Fibroblast of skin of left quadriceps (primary cell): ENCODE measurements at places on chromosomes 13 and 19.

DNA sequence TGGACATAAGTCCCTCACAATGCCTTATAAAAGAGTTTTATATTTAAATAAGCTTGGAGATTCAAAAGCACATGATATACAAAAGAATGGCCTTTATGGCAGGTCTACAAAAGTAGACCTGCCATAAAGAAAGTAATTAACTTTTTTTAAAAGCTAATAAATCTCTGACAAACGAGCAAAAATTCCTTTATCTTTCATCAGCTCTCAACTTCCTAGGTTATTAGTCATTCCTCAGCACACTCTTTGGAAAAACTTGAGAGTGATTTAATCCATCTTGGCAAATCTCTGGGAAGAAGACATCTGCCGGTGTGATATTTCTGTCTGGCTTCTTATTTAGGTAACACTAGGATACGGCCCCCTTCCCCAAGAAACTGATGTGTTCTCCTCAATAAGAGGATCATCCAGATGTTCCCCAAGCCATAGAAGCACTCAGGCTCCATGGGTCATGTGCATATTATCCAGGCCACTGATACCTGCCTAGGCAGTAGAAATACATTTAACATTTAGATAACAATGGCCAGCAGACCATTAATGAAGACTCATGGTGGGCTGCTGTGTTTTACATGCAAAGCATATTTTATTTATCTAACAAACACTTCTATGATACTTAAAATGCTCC is 372.7 kb downstream of the LIG4 start:
- DNase-seq, result peak; percentile 22

GRCh38 chr13:45055902-45056648 is 64.2 kb upstream of the GTF2F2 start:
- DNase-seq, result peak; percentile 19

DNA sequence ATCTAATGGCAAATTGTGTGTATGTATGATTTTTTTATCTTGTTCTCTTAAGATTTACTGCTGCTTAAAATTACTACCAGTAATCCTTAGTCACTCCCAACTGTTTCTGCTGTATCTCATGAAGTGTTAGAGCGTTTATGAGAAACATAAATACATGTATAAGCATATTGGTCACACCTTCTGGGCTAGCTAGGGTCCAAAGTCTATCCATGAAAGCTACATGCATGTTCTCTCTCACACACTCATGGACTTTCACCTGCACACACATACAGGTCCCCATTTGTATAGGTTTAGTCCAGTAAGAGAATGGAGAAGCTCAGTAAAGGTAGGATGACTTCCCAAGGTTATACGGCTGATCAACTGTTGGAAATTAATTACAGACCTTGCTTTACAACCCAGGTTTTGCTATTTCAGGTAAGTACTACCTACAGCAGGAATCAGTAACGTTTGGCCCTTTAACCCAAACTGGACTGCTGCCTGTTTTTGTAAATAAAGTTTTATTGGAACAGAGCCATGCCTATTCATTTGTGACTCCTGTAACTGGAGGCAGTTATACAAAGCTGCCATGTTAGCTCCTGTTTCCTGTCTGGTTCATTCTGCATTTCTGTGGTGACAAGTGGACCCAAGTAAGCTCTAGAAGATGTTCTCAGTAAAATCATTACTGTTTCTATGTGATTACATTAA is 15.3 kb downstream of the METTL21C start:
- no peak for DNase-seq

GRCh38 chr19:40576151-40576584 is 505 bp upstream of the SHKBP1 start:
- DNase-seq, result no peak

- DNase-seq, result no peak
These were observed 209.8 kb downstream of the POU4F1 start for GRCh38 chr13:78393286-78394142.

DNA sequence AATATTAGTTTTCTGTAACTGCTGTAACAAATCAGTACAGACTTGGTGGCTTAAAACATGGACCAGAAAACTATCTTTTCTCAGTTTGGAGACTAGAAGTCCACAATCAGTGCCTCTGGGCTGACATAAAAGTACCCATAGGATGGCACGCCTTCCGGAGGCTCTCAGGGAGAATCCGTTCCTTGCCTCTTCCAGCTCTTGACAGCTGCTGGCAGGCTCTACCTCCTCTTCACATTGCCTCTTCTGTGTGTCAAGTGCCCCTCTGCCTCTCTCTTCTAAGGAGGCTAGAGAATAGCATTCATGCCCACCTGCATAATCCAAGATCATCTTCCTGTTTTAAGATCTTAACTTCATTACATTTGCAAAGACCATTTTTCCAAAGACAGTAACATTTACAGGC is 1194.2 kb downstream of the EFNB2 start:
- DNase-seq, result no peak

DNA sequence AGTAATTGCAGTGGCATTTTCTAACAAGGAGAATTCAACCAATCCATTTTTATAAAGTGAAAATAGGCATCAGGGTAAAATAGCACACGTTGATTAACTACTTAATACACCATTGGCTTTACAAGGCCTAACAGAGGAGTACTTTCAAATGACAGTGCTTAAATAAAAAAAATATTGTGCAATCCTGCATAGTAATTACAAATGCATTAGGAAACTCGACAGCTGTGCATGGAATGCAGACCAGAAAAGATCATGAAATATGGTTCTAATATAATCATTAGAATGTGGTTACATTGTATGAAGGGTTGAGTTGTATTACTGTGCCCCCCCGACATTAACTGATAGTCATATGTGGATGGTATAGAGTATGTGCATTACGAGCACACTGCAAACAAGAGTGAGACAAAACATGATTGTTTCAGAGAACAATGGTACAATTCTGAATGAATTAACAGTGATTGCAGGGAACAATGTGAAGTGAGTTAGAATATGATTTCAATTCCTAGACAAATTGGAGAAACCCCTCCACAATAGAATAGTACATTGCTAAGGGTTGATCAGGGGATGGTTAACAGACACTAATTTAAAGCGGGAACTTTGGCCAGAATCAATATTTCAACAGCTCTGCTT is 270.6 kb downstream of the GPC5 start:
- peak; percentile 57 for DNase-seq

GRCh38 chr19:9939301-9939913 is 3.1 kb upstream of the OLFM2 start:
- DNase-seq, result no peak

DNA sequence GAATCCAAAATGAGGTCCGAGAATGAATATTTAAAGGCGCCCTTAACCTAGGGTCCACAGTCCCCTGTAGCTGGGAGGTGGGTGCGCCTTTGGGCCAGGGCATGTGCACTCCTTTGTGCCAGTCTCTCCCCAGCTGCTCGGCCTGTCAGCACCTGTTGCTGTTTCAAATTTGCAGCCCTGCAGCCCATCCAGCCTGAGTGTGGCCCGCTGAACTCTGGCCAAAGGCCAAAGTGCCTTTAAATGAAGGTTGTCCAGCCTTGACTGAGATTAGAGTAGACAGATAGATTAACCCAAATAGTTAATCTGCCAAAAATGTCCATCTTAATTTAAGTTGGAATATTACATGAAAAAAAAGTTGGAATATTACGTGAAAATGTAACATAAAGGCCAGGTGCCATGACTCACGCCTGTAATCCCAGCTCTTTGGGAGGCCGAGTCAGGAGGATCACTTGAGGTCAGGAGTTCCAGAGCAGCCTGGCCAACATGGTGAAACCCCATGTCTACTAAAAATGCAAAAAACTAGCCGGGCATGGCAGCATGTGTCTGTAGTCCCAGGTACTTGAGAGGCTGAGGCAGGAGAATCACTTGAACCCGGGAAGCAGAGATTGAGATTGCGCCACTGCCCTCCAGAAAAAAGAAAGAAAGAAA is 25.3 kb downstream of the TPT1 start:
- DNase-seq, result no peak

DNA sequence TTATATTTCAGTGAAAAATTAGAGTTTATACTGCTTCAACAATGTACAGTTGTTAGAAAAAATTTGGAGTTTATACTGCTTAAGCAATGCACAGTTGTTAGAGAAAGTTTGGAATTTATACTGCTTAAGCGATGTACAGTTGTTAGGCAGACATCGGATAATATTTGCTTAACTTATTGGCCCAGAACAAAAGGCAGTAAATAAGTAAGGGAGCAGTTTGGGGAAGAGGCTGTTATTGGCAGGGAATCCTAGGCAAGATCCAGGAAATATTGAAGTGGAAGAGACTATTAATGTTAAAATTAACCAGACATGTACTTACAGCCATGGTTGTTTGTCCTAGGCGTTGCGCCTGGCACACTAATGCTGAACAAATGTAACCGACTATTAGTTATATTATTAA is 166.9 kb downstream of the GPC5 start:
- no peak for DNase-seq

DNA sequence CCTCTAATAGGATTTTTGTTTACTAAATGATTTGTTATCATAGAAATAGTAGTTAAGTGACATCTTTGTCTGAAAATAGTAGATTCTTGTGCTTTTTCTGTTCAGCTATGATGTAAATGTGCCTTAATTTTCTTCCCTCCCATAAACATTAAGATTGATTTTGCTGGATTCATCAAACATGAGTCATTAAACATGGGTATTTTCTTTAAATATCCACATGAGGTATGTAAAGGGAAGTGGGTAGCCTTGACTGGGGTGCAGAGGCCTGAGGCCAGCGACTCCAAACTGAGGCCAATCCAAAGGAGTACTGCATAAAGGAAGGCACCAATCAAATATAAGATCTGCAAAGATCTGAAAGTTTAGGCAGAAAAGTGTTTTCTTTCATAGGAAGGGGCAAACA is 3.7 kb downstream of the ZNF136 start:
- no peak for DNase-seq

DNA sequence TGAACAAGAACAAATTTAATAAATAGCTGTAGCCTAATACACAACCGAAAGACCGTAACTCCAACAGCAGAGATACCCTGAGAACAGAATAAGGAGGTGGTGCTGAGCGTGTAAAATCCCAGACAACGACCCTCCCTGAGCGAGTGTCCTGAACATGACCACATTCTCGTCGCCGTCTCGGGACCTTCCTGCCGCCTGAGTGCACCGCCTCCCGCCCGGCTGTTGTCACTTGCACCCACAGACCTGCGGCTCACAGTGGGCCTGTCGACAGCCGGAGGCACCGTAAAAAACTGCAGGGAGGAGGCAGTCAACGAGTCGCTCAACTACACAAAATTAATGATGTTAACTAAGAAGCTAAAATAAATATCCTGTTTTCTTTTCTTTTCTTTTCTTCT is 35.8 kb upstream of the GRTP1 start:
- DNase-seq, result no peak

- DNase-seq, result peak; percentile 91
These were observed 103.4 kb upstream of the POSTN start for GRCh38 chr13:37701972-37702371.

DNA sequence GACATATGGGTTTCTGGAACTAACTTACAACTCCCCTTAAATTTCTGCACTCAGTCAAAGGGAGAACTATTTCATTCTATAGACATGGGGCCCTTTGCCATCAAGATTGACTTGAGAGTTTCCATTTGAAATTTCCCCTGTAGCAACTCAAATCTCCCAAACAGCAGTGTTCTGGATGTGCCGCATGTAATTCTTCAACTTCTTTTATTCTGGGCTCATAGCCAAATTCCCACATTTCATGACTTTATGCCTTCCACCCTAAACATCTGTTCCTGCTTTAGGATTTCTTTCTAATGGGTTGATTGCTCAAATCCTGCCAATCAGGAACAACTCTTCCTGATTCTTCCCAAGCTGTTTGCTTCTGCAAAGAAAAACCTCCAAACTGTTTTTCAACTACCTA is 336.0 kb downstream of the TBC1D4 start:
- DNase-seq, result peak; percentile 34

- DNase-seq, result no peak
These were observed 101.2 kb upstream of the RAP2A start for GRCh38 chr13:97332742-97333141.

DNA sequence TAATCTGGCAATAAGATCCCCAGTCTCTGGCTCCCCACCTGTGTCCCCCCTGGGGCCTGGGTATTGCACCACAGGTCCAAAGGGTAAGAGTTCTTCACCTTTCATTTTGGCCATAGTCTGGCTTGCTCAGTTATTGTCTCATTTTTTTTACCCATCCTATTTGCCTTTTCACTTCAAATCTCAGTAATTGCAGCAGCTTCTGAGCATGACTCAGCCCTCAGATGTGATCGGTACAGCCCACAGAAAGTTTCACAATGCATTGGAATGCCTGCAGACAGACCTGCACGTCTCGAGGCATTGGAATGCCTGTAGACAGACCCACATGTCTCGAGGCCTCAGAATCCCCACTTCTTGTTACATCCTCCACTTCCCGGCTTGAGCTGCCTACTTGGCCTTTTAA is 173.6 kb downstream of the NUFIP1 start:
- DNase-seq, result peak; percentile 96

GRCh38 chr13:29484236-29484635 is 111.3 kb downstream of the SLC7A1 start:
- no peak for DNase-seq

DNA sequence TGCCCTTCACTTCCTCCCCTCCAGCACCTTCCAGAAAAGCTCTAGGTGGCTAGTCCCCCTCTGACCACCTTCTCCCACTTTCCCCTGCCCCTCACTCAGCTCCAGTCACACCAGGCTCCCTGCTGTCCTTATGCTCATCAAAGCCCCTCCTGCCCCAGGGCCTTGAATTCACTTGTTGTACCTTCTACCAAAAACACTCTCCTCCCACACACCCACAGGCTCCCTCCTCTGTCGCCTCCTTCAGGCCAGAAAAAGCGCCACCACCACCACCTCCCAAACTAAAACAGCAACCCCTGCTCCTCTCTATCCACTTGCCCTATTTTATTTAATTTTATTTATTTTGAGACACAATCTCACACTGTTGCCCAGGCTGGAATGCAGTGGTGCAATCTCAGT is 4.8 kb upstream of the CEACAM16 start:
- no peak for DNase-seq

GRCh38 chr13:86402500-86402899 is 603.3 kb upstream of the SLITRK6 start:
- no peak for DNase-seq

DNA sequence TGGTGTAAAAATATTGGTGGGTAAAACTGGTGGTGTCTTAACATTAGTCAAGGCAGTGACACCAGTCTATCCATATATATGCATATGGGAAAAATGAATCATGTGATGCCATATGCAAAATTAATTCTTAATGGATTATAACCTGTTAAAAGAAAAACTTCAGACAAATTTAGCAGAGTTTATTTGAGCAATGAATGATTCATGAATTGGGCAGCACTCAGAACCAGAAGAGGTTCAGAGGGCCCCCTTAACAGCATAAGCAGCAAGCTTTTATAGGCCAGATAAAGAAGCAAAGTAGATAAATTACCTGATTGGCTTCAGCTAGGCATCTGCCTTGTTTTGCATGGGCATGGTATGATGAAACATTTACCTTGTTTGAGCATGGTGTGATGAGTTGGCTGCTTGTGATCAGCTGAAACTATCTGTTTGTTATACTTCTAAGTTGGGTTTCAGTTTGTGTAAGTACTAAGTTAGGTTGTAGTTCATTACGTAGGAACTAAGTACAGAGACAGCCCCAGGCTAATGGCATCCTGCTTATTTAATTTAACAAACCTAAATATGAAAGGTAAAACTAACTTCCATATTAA is 66.6 kb downstream of the DNAJC15 start:
- DNase-seq, result no peak
